ENCODE measurements at places on chromosomes 3 and 15. TPM values are rescaled to one million over a fixed set of nuclear protein-coding genes. Genes with fewer than 3 reads are reported as not detected.

DNA sequence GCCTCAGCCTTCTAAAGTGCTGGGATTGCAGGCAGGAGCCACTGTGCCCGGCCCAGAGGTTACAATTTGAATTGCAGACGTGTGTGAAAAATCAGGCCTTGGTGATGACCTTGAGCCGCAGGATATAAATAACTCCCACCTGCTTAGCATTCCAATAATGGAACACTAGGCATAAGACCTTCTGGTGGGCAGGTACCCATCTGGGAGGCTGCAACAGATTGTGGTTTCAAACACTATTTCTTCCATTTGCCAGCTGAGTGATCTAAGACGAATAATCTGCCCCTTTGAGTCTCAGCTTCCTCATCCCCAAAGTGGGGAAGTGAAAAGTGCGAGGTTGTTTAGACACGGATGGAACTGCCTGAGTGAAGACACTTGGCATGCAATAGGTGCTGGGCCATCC, 47.7 kb upstream of the HERC1 start:
- DNase-seq, result no peak

DNA sequence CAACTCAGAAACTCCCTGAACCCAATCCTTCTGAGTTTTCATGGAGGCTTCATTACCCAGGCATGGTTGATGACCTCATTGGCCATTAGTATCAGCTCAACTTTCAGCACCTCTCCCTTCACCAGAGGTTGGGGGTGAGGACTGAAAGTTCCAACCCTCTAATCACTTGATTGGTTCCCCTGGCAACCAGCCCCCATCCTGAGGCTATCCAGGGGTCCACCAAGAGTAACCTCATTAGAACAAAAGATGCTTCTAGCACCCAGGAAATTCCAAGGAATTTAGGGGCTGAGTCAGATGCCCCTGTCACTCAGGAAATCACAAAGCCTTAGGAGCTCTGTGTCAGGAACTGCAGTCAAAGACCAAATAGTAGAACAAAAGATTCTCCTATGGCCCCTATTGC, 43.8 kb downstream of the ADAMTSL3 start:
- no peak for DNase-seq

DNA sequence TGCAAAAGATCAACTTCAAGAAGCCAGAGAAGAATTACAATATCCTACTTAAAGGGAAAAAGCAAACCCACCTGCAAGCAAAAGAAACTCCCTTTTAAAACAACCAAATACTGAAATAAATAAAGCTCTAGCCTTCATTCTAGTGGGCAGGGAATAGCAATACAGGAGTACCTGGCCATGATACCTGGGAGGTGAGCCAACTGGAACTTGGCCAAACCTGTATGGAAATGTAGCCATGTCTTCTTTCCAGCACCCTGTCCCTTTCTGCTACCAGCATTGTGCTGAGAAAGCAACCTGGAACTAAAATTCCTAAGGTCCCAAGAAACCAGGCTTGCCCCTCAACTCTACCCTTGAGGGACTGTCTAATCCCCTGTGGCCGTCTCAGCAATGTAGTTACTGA, 530.0 kb downstream of the EPHB1 start:
- DNase-seq, result no peak

- no peak for DNase-seq
Observed at GRCh38 chr15:81776976-81777375, 268.8 kb downstream of the MEX3B start.

DNA sequence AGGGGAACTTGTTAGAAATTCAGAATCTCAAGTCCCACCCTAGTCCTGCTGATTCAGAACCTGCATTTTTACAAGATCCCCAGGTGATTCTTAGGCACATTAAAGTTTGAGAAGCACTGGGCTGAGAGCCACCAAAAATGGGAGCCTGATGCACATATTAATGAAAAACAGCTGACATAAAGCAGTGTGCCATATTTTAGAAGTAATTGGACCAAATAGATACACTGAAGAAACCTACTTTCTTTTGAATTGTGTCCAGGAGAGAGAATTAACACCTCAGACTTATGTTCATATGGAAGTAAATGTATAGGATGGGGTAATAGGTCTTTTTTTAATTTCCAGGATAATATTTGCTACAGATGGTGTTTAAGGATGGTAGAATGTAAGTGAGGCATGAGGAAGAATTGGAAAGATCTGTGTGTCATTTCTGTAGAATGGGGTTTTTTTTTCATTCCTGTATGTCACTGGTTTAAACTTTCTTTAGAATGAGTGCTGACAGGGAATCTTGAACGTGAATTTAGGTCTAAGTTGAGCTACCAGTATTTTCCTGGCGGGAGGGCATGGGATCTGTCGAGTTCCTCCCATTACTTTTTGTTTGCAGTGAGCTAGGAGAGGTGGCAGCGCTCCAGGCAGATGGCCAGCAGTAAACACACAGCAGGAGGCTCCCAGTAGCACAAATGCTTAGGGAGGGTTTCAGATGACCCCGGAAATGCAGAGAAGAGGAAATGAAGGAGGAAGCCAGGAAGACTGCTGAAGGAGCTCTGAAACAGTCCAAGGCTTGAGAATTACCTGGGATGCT, 185.6 kb downstream of the PLCL2 start:
- no peak for DNase-seq

DNA sequence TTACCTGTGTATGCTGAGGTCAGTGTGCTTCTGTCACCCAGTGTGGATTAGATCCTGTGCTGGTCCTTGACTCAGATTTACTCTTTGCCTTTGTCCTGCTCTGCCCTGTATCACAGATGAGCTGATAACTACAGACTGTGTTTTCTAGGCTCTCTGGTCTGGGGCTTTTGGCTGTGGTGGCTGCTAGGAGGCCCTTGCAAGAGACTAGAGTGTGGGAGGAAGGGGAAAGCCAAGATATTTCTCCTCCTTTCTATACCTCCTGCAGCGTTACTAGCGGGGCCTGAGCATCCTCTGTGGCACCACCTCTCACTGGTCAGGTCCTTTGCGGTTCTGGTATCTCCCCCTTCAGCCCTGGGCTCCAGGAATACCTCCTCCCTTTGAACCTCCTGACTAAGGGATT, 282.3 kb upstream of the TBC1D5 start:
- no peak for DNase-seq

- DNase-seq, result no peak
Observed at GRCh38 chr15:57152666-57153539, 223.4 kb upstream of the CGNL1 start.

DNA sequence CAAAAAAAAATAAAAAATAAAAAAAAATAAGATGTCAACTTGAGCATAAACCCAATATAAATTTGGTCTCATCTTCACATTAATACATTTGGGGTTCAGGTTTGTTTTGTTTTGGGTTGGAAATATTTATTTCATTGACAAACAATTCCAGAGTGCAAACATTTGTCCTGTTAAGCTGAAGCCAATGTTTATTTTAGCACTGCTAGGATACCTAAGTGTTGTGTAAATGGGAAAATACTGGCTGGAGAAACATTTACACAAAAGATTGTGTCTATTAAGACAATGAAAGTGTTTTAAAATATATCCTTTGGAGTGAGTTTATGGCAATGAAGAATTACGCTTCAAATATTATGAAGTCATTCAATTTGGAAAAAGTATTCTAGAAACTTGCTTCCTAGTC, 91.1 kb downstream of the MEIS2 start:
- no peak for DNase-seq

Gene CPN2
- total RNA-seq, result not detected

Gene PPP1R14D
- total RNA-seq, result not detected

Gene SLC4A7
- 45.1 TPM for total RNA-seq

Gene OPA1
- 84.9 TPM for total RNA-seq

Gene GPR149
- total RNA-seq, result not detected

Gene DNAH12
- total RNA-seq, result 0.70 TPM
